ENCODE measurements at places on chromosomes 2 and 18.

DNA sequence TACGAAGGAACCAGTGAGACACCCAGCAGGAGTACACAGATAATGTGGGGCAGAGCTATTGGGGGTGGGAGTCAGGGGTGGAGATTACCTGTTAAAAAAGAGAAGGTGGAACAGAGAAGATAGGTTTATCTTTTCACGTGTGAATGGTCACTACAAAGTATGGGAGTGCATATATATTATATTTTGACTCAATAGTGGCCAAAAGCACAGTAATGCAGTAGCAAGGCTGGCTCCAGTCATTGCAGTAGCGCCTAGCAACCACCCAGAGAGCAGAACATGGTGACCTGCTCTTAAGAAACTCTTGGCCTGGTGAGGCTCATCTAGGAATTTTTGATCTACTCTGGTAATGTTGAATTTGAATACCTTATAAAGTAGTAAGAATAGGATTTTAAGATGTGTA lies 1.0 kb downstream of the IMPACT start:
- DNase-seq: no peak

GRCh38 chr2:218255446-218255845 lies 5.4 kb upstream of the GPBAR1 start:
- DNase-seq: peak; percentile 47

- DNase-seq: no peak
Measured at GRCh38 chr2:12821656-12822055, 104.9 kb downstream of the TRIB2 start.

- DNase-seq: peak; percentile 8
Measured at GRCh38 chr2:529424-529823, 147.8 kb downstream of the TMEM18 start.

DNA sequence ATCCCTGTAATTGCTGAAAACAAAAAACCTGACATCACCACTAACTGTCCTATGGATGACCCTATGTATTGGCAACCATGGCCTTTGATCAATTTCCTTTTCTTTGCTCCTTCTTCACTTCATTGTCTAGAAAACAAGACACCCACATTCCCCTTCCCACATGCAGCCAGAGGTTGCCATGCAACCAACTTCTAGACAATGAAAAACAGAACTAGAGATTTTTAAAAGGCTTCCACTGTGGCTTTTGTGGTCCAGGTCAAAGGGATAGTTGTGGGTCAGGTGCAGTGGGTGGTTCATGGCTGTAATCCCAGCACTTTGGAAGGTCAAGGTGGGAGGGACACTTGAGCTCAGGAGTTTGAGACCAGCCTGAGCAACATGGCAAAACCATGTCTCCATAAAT lies 139.3 kb upstream of the DOK6 start:
- no peak for DNase-seq

GRCh38 chr18:47120428-47120827 lies 29.9 kb downstream of the HDHD2 start:
- DNase-seq: no peak

DNA sequence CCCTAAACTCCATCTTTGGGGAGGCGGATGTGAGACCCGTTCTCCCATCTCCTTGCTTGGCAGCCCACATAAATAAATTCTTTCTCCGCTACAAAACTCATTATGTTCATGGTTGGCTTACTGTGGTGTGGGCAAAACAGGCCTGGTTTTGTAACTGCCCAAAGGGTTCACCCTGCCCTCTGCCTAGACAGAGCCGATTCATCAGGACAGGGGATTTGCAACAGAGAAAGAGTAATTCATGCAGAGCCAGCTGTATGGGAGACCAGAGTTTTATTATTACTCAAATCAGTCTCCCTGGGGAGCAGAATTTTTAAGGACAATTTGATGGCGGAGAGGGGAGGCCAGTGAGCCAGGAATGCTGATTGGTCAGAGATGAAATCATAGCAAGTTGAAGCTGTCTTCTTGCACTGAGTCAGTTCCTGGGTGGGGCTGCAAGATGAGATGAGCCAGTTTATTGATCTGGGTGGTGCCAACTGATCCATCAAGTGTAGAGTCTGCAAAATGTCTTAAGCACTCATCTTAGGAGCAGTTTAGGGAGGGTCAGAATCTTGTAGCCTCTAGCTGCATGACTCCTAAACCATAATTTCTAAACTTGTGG lies 8.4 kb upstream of the RNF125 start:
- DNase-seq: no peak

- DNase-seq: no peak
Measured at GRCh38 chr2:26754539-26754938, 9.5 kb upstream of the SLC35F6 start.
